ENCODE measurements at places on chromosomes 12 and 14.

- DNase-seq: no peak
These were observed 1.4 kb downstream of the PPM1A start for GRCh38 chr14:60250257-60251035.

DNA sequence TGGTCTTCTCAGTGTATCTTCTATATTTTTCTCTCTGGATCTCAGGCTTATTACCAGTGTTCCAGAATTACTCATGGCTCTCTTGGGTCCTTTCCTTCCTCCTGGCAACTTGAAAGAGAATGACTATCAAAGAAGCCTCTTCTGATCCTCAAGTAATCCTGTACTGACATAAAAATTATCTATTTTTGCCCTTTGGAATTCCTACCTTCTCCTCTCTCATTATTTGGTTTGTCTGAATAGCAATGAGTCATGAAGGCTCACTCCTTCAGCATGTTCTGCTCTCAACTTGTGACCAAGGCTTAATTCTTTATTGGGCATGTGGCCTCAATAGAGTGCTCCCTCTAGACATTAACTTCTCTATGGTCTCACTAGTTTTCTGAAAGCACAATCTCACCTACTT, 553.6 kb upstream of the ATP2B1 start:
- no peak for DNase-seq

DNA sequence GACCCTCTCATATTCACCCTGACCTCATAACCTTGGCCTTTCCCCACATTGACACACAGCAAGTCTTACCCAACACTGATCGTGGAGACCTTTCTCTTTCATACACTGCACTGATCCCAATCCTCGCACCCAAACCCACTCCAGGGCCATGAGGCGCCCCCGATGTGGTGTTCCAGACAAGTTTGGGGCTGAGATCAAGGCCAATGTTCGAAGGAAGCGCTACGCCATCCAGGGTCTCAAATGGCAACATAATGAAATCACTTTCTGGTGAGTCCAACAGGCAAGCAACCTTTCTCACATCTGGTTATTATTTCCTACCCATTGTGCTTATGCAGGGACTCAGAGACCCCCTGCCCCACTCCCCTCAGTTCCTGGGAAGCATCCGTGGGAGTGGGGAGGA, 5.4 kb downstream of the MMP14 start:
- no peak for DNase-seq

- no peak for DNase-seq
These were observed 185.8 kb downstream of the DUSP6 start for GRCh38 chr12:89166525-89166934.

DNA sequence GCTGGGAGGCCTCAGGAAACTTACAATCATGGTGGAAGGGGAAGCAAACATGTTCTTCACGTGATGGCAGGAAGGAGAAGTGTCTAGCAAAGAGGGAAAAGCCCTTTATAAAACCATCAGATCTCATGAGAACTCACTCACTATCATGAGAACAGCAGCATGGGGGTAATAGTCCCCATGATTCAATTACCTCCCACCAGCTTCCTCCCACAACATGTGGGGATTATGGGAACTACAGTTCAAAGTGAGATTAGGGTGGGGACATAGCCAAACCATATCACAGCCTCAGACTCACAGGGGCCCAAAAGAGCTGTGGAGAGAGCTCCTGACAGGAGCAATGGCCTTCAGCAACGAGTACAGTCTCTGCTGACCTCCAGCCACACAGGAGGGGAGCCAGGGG, 151.4 kb downstream of the GXYLT1 start:
- no peak for DNase-seq

All from COR-L47 (cell line).